ENCODE measurements at places on chromosomes 6 and 20.

DNA sequence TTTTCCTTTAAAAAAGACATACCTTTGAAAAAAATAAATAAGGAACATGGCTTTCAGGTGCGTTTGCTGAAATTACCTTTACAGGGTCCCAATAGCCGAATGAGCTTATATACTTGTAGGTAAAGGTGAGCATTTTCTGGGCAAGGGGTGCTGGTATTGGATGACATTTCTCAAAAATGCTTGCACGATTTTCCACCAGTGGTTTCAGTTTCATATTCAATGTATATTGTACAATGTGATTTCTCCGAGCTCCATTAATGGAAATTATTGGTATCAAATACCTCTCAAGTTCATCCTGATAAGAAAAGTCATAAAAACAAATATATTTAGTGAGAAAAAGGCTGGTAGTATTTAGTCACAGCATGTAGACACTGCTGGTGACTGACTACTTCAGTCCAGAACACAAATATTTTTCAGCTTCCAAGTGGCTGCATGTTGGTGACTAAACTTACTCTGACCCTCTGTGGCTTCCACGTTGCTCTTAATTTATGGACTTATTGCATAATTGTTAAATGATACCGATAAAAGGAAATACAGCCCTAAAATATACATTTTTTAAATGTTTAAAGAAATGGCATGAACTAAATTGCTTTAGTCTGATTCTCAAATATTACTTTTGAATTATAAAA lies 32.9 kb upstream of the ZBTB24 start:
- no peak for DNase-seq

DNA sequence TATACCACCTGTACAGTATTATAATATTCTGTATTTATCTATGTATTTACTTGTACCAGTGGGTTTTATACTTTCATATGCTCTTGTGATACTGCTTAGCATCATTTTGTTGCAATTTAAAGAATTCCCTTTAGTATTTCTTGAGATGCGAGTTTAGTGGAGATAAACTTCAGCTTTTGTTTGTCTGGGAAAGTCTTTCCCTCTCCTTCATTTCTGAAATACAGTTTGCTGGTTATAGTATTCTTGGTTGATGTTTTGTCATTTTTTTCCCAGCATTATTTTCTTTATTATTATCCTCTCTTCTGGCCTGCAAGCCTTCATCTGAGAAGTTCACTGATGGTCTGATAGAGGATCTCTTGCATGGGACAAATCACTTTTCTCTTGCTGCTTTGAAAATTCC lies 136.6 kb upstream of the MCHR2 start:
- DNase-seq = no peak

- DNase-seq = no peak
These were observed 127.3 kb downstream of the RTN4IP1 start for GRCh38 chr6:106501960-106502371.

GRCh38 chr6:122734529-122735395 lies 44.8 kb upstream of the FABP7 start:
- DNase-seq = no peak

DNA sequence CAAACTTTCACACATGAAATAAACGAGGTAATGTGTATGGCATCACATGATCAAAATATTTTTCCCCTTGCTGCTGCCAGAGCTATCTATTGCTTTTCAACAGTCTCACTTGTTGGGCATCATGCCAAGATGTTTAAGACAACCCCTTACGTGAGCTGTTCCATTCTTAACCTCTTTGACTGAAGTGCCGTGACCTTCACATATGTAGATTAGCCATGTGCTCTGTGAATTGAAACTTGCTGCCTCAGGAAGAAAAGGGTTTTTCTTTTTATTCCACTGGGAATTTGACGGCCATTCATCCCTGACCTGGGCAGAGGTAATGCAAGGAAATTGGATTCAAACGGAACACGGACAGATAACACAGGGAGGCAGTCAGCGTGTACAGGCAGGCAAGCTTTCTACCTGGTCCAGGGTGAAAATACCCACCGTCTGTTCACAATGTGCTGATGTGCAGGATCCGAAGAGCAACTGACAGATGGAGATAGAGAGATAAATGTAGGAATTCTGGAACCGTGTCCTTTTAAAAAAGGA lies 14.2 kb downstream of the ARID1B start:
- no peak for DNase-seq

- no peak for DNase-seq
These were observed 198.4 kb downstream of the HAO1 start for GRCh38 chr20:7741866-7742265.

GRCh38 chr6:170278743-170279094 lies 12.2 kb downstream of the DLL1 start:
- no peak for DNase-seq

- DNase-seq = no peak
These were observed 74.2 kb downstream of the FILIP1 start for GRCh38 chr6:75419416-75419815.

DNA sequence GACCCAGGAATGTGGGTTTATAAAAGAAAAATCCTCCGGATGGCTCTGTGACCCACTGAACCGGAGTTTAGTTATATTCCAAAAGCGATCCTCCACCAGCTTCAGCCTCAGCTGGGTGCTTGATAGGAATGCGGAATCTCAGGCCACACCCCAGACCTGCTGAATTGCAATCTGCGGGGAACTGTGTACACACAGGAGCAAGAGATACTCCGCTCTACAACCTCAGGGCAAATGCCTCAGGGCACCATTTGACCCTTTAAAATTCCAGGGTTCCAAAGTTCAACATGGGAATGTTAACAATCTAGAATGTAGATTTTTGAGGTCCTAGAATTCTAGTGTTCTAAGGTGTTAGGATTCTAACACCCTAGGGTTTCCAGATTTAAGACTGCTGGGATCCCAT lies 10.8 kb downstream of the BPIFA2 start:
- DNase-seq = no peak

DNA sequence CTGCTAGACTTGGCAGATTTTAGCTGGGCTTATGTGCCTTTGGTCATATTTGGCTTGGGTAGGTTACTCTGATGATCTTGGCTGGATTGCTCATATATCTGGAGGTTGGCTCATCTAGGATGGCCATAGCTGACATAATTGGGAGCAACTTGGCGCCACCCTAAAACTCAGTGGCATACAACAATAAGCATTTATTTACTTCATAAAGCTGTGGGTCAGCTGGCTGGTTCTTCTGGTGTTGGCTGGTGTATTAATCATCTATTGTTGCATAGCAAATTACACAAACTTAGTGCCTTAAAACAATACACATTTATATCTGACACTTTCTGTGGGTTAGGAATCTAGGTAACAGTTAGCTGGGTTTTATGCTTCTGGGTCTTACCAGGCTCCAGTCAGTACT lies 297.3 kb upstream of the JAG1 start:
- no peak for DNase-seq

DNA sequence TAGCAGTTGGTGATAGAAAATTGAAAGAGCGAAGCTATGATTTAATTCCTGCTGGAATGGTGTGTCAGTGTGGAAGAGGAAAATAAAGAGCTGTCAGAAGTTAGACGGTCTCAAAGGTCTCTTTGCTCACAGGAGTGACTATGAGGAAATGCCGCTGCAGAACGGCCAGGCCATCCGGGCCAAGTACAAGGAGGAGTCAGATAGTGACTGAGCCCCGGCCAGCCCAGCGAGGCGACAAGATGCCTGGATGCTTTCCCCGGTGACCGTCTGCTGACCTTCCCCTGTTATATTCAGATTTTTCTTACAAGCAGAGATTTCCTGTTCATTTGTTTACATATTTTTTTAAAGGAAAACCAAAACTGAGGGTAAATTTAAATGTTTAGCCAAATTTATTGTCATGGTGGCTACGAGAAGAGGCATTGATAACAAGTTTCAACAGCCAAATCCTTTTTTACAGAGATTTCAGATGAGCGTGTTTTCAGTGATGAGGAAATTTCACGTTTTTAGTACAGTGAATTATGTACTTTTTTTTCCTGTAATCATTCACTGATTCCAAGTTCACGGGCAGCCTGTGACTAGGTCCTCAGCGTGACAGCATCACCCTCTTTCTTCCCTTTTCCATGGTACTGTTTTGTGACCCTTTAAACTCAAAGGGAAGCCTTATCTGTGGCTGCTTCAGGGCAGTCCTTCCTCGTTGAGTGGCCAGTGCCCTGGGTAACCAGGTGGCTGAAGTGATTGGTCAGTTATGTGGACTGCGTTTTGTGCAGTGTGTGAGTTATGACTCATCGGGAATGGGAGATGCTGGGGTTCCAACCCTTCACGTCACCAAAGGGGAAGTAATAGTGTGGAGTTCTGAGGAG lies 12.6 kb downstream of the DYNLT1 start:
- DNase-seq = peak; percentile 84

DNA sequence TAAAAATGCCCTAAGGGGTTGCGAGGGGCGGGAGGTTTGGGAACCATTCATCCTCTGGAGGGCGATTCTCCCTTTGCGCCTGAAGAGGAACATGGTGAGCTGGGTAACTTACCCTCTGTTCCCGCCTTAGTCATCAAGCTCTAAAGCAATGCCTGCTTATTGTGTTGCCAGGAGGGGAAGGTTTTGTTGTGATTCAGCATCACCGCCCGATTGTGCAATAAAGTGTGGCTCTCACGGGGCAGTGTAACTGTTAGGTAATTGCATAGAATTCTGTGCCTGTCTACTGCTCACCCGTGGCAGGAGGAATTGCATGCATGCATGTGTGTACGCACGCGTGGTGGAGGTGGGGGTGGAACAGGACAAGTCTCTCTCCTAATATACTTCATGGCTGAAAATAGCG lies 95.5 kb upstream of the AGPAT4 start:
- no peak for DNase-seq

DNA sequence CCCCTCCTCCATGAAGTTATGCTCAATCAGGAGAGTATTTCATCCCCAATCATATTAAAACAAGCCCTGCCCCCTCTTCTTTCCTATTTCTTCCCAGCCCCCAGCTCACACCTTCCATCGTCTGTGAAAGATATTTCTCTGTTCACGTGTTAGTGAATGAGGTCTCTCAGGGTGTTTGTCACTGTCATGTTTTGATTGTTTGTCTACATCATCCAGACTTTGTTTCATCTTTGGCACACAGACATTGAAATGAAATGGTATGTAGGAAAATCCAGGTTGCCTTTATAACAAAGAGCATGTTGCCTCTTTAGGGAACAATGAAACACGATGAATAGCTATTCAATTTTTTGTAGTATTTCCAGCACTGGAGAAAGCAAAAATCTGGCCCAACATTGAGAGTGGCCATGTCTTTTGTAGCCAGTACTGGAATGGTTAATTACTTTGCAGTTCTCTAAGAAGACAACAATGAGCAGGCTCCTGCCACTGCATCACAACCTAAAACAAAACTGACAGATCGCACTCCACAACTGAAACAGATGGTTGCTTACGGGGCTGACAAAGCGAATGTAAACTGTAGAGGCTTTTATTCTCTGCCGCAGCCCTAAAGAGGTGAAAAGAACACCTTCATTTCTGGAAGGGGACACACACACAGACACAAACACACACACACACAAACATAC lies 543.6 kb upstream of the CITED2 start:
- no peak for DNase-seq

DNA sequence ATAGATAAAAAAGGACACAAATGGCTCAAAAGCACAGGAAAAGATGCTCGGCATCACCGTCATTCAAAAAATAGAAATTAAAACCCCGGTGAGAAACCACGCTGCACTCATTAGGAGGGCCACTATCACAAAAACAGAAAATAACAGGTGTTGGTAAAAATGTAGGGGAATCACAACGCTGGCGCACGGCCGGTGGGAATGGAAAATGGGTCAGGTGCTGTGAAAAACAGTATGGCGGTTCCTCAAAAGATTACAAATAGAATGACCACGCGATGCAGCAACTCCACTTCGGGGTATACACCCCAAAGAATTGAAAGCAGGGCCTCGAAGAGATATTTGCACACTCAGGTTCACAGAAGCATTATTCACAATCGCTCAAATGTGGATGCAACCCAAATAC lies 28.3 kb downstream of the NPEPL1 start:
- no peak for DNase-seq

GRCh38 chr6:10633216-10633615 lies 61.2 kb downstream of the C6orf52 start:
- no peak for DNase-seq

DNA sequence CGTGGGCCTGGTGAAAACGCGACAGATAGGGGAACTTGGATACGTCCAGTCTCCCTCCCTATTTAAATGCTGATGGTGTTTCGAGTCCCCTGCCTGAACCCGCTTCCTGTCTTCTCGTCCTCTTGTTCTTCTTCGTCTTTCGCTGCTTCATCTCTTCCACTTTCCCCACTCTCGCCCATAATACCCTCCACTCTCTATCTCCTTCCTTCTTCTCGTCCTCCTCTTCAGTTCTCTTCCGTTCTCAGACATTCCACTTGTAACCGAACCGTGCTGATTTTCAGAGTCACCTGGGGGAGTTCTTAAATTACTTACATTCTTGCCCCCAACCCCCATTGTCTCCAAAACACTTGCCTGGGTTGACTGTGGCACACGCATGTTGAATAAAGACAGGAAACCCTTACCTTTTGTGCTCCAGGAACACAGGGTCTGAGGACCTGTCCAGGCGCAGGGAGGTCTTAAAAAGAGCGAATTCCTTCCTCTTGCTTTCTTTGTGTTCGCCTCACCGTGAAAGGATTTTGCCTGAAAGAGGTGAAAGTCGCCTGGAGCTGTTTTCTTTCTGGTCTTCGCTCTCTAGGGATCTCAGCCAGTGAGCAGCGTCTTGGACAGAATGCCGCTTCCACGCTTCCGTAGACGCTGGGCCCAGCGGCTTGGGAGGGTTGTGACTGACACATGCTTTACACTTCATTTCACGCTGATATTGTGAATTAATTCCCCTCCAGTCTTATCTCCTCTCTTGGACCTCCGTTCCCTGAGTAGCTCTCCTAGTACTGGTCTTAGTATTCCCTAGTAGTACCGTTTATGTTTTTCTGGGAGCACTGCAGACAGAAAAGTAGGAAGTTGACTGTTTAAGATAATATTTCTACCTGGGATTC lies 184.0 kb downstream of the GPX5 start:
- no peak for DNase-seq

DNA sequence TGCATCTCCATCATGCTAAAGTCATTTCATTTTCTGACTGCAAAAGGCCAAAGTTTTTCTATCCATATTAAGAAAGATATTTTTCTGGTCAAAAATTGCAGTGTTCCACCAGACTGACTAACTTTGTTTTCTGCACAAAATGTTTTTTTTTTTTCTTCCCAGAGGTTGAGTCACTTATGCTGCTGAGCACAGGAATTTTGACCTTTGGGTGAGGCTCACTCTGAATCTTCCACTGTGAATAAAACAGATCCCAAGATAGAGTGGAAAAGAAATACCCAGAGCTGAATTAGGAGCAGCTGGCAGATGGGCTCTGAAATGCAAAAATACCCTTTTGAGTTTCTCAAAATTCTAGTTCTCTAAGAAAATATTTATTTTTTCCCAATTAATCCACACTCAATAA lies 996.8 kb downstream of the KIF16B start:
- DNase-seq = no peak

DNA sequence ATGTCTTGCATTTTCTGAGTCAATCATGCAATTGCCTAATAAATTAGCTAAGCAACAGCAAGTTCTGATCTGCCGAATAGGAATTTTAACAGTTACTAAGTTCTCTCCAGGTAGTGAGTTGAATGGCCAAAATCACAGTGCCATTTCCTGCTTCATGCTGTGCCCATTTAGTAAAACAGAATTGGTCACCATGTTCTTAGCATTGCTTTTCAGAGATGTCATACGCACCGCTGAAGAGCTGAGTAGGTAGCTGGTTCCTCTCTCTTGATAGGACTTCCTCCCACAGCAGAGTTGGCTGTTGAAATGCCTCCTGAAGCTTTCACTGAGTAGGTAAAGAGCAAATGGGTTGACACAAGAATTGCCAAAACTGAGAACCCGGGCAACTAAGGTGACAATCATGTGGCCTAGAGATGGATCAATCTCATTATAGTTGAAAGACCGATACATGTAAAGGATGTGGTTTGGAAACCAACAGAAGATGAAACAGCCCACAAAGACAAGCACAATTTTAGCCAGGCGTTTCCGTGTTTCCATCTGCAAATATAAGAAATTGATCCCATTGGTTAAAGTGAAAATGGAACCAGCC lies 57.1 kb upstream of the GJE1 start:
- DNase-seq = no peak
